ENCODE measurements at places on chromosomes 16 and 17.
A peak's percentile ranks its signal among the peaks of the same experiment; 100 is the strongest.

DNA sequence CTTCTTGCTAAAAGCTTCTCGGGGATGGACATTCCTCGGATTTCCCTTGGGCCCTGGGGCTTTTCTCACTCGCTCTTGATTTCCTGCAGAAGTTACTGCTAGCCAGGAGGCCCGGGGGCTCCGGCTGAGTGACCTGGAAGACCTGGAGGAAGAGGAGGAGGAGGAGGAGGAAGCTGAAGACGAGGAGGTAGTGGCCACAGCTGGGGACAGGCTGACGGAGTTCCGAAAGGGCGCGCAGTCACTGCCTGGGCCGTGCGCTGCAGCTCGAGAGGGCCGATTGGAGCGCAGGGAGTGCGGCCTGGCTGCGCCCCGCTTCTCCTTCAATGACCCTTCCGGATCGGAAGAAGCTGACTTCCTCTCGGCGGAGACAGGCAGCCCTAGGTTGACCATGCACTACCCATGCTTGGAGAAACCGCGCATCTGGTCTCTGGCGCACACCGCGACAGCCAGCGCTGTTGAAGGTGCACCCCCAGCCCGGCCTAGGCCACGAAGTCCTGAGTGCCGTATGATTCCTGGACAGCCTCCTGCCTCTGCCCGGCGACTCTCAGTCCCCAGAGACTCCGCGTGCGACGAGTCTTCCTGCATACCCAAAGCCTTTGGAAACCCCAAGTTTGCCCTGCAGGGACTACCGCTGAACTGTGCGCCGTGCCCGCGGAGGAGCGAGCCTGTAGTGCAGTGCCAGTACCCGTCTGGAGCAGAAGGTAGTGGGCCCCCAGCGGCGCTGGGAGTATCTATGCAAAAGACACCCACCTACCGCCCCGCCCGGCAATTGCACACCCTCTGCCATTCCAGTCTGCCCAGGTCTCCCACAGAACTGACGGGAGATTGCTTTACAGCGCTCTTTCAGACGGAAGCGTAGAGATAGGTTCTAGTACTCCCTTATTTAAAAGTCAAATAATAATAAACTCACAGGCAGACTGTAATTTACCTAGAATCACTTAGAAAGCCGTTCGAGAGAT, 4.9 kb downstream of the IRX6 start:
- DNase-seq = no peak

GRCh38 chr16:68636064-68636560, 9.0 kb upstream of the CDH3 start:
- no peak for DNase-seq

GRCh38 chr16:57349212-57350031, 9.2 kb upstream of the CCL22 start:
- DNase-seq = peak; percentile 76

GRCh38 chr17:30236766-30237165, 1.3 kb upstream of the SLC6A4 start:
- peak; percentile 55 for DNase-seq

GRCh38 chr17:42340691-42341127, 47.5 kb downstream of the STAT3 start:
- no peak for DNase-seq

DNA sequence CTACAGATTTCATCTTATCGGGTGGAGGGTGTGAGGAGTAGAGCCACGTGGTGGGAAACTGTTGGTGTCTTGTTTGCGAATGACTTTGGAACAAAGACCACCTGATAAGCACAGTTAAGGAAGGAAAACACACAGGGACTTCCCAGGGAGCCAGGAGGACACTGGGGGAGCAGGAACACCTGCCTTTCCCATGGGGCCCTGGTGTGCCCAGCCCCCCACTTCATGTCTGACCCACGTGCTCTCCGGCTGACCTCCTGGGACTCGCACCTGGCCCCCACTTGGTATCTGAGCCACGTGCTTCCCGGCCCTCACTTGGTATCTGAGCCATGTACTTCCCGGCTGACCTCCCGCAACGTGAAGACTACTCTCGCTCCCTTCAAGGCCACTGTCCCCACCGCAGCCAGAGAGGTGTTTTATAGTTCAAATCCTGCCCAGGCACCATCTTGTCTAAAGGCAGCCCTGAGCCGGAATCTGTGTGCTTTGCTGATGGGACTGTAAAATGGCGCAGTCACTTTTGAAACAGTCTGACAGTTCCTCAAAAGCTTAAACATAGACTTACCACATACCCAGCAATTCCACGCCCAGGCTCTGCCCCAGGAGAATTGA, 5.4 kb upstream of the CSNK1D start:
- peak; percentile 74 for DNase-seq

- DNase-seq = no peak
Observed at GRCh38 chr17:47177261-47177660, 11.8 kb downstream of the CDC27 start.

- DNase-seq = no peak
Observed at GRCh38 chr16:26505496-26505895, 561.2 kb upstream of the C16orf82 start.

GRCh38 chr16:60204181-60204580, 1470.1 kb upstream of the GOT2 start:
- DNase-seq = no peak

DNA sequence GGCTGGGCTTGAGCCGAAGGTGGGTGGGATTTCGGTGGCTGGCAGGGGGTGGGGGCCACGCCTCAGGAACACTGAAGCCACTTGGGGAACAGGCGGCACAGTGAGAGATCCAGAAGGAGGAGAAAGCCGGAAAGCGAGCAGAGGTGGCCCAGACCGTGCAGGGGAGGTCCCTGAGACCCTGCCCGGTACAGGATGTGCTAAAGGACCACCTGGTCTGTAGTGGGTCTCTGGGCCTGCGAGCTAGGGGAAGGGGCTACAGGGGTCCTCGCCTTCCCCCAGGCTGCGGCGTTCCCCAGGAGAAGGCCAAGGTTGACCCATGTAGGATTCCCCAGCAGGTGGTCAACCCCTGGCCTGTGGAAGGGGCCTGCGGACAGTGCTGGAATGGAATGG, at the start of gene TLE7:
Gene TLE7, minus strand, starts transcription at position 4 of the 390 bp plus-strand sequence. CDS start 8,730 bp downstream, outside the sequence.
- DNase-seq = no peak

- DNase-seq = no peak
Observed at GRCh38 chr17:7063518-7064094, 16.4 kb downstream of the CLEC10A start.

- DNase-seq = peak; percentile 66
Observed at GRCh38 chr16:1825864-1826690, 548 bp downstream of the HAGH start.

DNA sequence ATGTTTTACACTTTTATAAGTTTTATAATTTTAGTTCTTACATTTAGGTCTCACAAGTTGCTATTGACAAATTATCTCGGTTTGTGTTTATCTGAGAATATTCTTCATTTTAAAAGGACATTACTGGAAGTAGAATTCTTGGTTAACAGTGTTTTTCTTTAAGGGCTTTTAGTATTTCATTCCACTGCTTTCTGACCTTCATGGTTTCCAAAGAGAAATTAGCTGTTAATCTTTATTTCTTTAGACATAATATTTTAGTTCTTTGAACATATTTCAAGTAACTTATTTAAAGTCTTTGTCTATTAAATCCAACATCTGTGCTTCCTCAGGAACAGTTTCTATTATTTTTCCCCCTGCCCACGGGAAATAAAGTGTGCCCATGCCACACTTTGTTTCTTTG, 240.1 kb upstream of the AXIN2 start:
- DNase-seq = no peak

DNA sequence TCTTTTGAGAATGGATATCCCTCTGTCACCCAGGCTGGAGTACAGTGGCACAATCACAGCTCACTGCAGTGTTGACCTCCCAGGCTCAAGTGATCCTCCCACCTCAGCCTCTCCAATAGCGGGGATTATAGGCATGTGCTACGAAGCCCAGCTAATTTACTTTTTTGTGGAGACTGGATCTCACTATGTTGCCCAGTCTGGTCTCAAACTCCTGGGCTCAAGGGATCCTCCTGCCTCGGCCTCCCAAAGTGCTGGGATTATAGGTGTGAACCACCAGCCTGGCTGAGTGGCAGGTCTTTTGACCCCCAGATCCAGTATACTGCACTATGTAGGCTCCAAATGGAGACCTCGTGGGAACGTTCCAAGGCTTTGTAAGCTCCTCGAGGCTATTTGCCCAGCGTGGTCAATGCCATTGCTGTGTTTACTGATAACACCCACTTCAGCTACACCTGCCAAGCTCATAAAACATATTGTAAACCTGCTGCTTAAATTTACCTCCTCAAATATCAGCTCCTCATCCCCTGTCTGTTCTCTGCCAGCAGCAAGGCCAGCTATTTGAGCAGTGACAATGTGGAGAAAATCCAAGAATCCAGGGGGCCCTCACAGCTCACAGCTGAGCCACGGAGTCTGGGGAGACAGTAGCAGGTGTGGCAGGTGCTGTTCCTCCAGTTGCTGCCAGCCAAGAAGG, 16.2 kb upstream of the KIFC3 start:
- DNase-seq = no peak

DNA sequence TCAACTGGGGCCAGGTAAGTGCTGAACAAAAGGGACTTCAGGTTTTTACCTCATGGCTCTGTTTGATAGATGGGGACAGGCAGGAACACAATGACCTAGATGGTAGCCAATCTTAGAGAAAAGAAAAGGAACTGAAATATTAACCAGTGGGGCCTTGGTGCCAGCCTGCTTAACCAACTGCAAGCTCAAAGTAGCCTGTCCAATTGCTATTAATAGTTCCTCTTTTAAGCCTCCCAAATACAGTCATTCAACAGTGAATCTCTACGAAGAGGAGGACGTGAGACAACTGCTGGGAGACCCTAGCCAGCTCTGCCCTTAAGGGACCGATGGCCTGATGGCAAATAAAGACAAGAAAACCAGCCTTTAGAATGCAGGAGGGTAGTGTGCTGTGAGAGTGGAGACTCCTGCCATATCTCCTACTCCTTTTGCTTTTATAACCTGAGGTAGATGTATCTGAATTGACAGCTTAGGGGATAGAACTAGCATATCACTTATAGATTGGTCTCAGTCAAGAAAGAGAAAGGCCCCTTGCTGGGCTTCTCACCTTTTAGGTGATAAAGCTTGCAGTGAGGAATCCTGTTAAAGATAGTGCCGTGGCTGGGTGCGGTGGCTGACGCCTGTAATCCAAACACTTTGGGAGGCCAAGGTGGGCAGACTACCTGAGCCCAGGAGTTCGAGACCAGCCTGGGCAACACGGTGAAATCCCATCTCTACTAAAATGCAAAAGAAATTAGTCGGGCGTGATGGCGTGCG, 28.3 kb downstream of the ARSG start:
- peak; percentile 67 for DNase-seq

DNA sequence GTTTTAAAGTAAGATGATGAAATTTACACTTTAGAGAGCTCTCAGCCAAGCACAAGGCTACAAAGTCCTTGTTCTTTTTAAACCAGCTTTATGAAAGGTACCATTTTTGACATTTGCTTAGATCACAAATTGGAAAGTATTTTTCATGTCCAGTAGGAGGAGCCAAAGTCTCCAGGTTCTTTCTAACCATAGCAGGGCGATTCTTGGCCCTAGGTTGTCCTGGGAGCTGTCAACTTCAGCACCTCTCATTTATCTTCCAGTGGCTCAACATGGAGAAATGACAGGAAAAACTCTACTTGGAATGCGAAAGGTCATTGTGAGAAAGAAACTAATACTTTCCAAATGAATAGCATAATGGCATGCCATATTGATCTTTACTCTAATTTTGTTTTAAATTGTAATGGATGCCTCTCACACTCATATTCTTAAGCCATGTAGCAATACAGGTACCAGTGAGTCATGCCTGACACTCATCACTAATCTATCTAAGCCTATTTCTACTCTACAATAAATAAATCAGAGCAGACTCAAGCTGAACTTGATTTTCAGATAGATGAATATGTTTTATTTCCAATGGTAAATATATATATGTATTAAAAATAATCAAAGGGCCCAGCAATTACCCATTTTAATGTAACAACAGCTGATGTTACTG, 919.1 kb upstream of the EEF2KMT start:
- DNase-seq = peak; percentile 18

DNA sequence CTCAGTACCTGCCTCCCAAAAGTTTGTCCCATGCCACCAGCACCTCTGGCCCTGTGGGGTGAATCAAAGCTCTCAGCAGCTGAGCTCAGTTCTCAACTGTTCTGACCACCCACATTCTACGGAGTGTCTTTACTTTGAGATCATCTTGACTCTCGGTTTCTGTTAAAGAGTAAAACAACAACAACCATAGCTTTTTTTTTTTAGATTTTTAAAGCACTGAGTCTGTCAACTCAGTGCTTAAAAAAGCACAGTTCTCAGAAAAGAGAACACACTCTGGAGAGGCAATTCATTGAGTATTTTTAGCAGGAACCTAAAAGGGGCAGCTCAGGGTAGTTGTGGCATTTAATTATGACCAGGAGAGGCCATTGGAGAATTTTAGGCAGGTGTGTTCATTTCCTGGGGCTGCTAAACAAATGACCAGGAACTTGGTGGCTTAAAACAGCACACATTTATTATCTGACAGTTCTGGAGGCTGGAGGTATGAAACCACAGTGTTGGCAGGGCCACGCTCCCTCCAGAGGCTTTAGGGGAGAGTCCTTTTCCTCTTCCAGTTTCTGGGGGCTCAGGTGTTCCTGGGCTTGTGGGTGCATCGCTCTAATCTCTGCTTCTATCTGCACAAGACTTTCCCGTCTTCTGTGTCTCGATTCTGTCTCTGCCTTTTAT, 6.7 kb upstream of the WFIKKN2 start:
- peak; percentile 54 for DNase-seq

GRCh38 chr17:15262291-15263205, 2.6 kb downstream of the PMP22 start:
- peak; percentile 85 for DNase-seq

DNA sequence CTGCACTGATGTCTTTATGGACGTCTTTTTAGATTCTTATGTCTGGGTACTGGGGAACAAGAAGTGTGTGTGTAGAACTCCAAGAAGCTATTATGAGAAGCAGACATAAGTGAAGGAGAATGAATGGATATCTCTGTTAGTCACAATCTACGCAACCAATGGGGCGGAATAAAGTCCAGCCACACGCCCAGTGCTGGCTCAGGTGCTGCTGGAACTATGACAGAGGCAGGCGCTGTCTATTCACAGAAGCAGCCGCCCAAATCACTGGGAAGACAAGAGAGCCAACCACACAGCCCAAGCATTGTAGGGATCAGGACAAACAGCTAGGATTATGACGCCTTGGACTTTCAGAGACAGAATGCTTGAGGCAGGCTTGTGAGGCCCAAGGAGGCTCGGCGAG, 43.9 kb upstream of the ICAM2 start:
- no peak for DNase-seq

GRCh38 chr16:12166271-12166670, 189.7 kb downstream of the SNX29 start:
- no peak for DNase-seq

- DNase-seq = peak; percentile 70
Observed at GRCh38 chr16:87855852-87856715, 13.2 kb downstream of the SLC7A5 start.

DNA sequence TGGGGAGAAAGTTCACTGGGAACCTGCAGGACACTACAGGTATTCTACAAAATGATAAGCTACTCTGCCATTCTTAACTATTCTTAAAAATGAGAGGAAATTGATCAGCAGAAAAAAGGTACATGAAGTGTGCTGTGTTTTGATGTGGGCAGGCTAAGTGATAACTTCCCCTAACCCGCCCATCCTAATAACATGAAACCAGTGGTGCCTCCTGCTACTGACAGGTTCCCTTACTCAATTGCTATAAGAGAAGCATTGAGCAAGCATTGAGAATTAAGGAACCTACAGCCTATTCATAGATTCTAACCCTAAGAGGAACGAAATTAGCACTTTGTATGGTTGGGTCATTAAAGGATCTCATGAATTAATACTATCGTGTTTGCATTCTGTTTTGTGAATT, 18.9 kb downstream of the XYLT1 start:
- peak; percentile 80 for DNase-seq

GRCh38 chr17:78434455-78435329, 56.2 kb downstream of the PGS1 start:
- DNase-seq = no peak
